Activated CD4-positive, alpha-beta memory T cell treated with anti-CD3 and anti-CD28 coated beads, Interleukin-2, amount 10 ng/mL, durations not matched to agents 7 days and 5 days (primary cell): ENCODE measurements at places on chromosomes 7 and 10.

DNA sequence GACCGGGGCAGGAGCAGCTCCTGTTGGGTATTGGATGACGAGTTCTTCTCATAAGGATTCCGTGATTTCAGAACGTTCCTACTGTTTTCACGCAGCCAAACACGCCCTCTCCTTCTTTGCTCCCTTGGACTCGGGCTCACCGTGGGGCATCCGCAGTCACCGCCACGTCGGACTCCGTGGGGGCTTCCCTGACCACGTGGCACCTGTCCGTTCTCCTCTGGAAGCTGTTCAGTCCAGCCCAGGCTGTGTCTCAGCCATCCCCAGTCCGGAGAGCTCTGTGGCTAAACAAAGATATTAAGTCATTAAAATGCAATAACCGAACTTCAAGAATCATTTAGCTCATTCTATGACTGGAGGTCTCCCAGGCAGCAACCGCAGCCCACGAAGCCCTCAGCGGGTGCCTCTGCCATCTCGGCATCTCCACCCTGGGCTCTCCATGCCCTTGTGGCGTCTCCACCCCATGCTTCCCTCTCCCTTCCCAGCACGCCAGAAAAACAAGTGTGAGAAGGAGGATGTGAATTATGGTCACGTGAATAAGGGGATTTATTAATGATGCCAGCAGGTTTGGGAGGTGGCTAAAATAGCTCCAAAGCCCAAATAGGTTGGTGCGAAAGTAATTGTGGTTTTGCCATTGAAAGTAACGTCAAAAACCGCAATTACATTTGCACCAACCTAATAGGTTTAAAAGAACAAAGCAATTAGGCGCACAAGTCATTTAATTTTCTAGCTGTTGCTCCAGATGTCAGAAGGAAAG is 224.6 kb upstream of the PPP2R2D start:
- H3K36me3 ChIP-seq = no peaks in the 10 kb centered on the region
- H3K27ac ChIP-seq = no peak overlapping the region
- H3K27me3 ChIP-seq = no peaks in the 10 kb centered on the region
- H3K4me3 ChIP-seq = no peak overlapping the region
- no peaks in the 10 kb centered on the region for H3K4me1 ChIP-seq

- H3K27ac ChIP-seq = no peak overlapping the region
- no peak overlapping the region for H3K4me3 ChIP-seq
- H3K4me1 ChIP-seq = peaks cover 1% of the 10 kb centered on the region
Observed at GRCh38 chr7:94052398-94053180, 48.4 kb upstream of the BET1 start.

DNA sequence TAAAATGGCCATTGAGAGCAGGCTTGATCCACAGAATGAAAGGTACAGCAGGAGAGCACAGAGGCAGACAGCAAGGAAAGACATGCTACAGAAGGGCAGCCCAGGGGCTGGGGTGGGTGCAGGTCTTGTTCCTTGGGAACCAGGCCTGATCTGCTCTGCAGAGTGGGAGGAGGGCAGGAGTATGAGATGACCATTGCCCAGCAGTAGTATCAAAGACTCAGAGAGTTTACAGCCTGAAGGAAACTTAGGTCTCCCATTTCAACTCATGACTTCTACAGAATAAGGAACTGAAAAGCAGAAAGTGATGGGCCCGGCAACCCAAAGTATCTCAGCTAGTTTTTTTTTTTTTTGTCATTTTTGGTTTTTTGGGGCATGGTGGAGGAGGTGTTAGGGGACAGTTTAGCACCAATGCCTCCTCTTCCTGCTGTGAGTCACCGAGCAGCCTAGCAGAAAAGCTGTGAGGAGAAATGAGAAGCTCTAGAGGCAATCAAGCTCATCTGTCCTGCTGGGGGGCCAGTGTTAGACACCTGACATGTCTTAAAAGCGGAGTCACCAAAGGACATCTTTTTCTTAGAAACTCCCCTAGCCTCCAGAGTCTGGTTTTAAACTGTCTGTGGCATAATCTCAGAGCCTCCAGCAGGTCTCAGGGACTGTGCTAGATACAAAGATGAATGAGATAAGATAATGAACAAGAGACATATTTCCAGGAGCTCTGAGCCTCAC is 34.3 kb upstream of the HERPUD2 start:
- H3K27ac ChIP-seq = peak overlapping the region; percentile 69
- H3K4me3 ChIP-seq = peak overlapping the region; percentile 1
- peaks cover 61% of the 10 kb centered on the region for H3K4me1 ChIP-seq
- no peaks in the 10 kb centered on the region for H3K36me3 ChIP-seq
- DNase-seq = peak; percentile 61

DNA sequence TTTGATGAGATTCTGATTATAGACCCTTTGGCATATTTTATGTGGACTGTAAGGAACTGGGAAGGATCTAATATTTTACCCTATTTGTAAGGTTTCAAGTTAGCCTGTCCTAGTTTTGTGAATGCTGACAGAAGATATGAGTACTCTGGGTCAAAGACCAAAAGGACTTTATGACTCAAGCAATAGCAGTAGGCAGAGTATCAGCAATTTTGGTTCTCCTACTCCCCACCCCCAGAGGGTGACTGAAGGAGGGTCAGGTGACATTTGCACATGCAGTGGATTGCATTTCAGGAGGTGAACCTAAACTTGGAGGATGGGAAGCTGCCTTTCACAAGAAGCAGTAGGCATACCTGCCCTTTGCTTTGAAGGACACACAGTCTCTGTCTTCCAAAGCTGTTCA is 84.0 kb upstream of the KLF6 start:
- DNase-seq = no peak
- no peak overlapping the region for H3K4me3 ChIP-seq
- peaks cover 63% of the 10 kb centered on the region for H3K4me1 ChIP-seq
- H3K27ac ChIP-seq = no peak overlapping the region

DNA sequence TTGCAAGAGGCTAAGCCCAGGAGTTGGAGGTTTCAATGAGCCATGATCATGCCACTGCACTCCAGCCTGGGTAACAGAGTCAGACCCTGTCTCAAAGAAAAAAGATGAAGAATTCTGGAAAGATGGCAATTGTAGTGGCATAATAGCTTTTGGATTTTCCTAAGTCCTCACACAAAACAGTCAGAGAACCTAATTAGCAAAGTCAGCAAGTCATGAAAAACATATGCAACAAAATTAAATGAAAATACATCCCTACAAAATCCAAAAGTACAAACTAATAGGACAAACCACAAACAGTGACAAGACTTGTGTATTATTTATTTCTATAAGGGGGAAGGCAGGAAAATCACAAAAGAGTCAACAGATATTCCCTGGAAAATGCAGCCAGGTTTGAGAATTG is 362.3 kb upstream of the PLXDC2 start:
- DNase-seq = no peak
- no peak overlapping the region for H3K4me3 ChIP-seq
- H3K27ac ChIP-seq = no peak overlapping the region
- H3K36me3 ChIP-seq = no peaks in the 10 kb centered on the region

GRCh38 chr7:137411446-137411845 is 67.9 kb upstream of the PTN start:
- no peaks in the 10 kb centered on the region for H3K4me1 ChIP-seq
- H3K27ac ChIP-seq = no peak overlapping the region
- no peaks in the 10 kb centered on the region for H3K27me3 ChIP-seq
- no peak overlapping the region for H3K4me3 ChIP-seq
- no peaks in the 10 kb centered on the region for H3K36me3 ChIP-seq
- no peak for DNase-seq

DNA sequence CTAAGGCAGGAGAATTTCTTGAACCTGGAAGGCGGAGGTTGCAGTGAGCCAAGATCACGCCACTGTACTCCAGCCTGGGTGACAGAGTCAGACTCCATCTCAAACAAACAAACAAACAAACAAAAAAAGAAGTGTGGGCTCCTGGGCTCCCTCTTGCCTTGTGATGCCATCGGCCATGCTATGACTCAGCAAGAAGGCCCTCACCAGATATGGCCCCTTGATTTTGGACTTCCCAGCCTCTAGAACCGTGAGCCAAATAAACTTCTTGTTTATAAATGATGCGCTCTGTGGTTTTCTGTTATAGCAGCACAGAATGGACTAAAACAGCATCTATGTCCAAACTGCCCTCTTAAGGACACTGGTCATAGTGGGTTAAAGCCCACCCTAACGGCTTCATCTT is 29.9 kb upstream of the RHEB start:
- H3K4me3 ChIP-seq = no peak overlapping the region
- no peak overlapping the region for H3K27ac ChIP-seq
- peaks cover 24% of the 10 kb centered on the region for H3K27me3 ChIP-seq
- DNase-seq = no peak

DNA sequence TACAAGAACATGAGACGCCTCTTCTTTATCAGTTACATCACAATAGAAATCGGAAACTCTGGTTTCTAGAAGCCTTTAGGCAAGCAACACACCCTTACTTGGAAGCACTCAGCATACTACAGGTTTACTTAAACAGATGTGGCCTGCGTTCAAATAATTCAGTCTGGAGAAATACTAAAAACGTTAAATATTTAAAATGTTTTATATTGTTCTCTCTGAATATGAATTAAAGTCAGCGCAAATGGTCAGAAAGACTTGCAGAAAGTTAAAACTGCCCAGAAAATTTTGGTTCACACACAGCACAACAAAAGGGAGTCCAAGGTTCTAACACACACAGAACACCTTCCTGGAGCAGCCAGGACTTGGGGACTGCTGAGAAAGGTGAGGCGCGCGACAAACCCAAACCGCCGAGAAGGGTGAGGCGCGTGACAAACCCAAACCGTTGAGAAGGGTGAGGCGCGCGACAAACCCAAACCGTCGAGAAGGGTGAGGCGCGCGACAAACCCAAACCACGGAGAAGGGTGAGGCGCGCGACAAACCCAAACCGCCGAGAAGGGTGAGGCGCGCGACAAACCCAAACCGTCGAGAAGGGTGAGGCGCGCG is 25.8 kb downstream of the ESYT2 start:
- DNase-seq = no peak
- no peaks in the 10 kb centered on the region for H3K27me3 ChIP-seq
- peaks cover 58% of the 10 kb centered on the region for H3K36me3 ChIP-seq
- no peak overlapping the region for H3K4me3 ChIP-seq
- H3K27ac ChIP-seq = peak overlapping the region; percentile 72

DNA sequence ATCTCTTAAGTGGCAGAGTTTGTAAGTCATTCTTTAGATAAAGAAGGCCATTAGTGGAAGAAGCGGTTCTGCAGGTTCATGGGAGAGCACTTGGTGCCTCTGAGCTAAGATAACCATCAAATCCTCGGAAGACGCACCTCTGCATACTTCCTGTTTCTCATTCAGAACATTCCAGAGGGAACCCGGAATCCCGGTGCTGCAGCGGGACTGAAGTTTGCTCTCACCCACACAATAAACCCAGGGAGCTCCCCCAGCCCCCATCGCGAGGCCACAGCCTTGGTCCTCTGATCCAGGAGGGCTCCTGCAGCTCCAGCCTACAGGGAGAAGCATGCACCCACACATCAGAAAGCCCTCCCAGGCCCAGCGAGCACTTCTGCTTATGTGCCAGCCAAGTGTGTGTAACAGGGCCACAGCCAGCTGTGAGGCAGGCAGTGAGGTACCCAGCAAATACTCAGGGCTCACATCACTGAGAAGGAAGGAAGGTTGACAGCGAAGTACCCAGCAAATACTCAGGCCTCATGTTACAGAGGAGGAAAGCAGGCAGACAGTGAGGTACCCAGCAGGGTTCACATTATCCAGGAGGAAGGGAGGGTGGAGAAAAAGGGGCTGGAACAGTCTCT is 142.4 kb downstream of the DIP2C start:
- DNase-seq = no peak
- H3K4me1 ChIP-seq = peaks cover 1% of the 10 kb centered on the region
- H3K36me3 ChIP-seq = no peaks in the 10 kb centered on the region
- H3K4me3 ChIP-seq = no peak overlapping the region
- H3K27ac ChIP-seq = no peak overlapping the region

DNA sequence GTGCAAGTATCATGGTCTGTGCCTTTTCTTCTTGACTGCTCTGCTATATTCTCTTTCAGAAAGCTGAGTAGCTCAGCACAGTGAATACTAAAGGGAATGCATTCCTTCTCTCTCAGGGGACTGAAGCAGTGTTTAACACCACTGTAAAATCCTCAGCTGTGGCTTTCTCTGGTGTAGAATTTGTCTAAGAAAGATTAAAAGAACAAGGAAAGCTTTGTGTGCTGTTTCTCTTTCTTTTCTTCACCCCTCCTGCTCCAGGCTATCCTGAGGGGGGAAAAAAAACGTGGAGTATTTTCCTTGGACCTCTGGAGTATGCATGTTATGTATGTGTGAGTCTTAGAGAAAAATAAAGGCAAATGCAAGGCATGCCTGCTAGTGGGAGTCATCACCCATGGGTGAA is 383.9 kb downstream of the AUTS2 start:
- no peaks in the 10 kb centered on the region for H3K36me3 ChIP-seq
- no peak overlapping the region for H3K27ac ChIP-seq
- no peak for DNase-seq
- H3K4me1 ChIP-seq = no peaks in the 10 kb centered on the region
- no peaks in the 10 kb centered on the region for H3K27me3 ChIP-seq

GRCh38 chr7:67407392-67408071 is 410.9 kb downstream of the TYW1 start:
- H3K4me3 ChIP-seq = no peak overlapping the region
- H3K36me3 ChIP-seq = no peaks in the 10 kb centered on the region
- no peaks in the 10 kb centered on the region for H3K4me1 ChIP-seq
- H3K27me3 ChIP-seq = no peaks in the 10 kb centered on the region
- no peak overlapping the region for H3K27ac ChIP-seq
